ENCODE measurements at places on chromosomes 4 and X.
A peak's percentile ranks its signal among the peaks of the same experiment; 100 is the strongest.

GRCh38 chr4:44725166-44725565 is 1.2 kb downstream of the GNPDA2 start:
- no peak for DNase-seq

DNA sequence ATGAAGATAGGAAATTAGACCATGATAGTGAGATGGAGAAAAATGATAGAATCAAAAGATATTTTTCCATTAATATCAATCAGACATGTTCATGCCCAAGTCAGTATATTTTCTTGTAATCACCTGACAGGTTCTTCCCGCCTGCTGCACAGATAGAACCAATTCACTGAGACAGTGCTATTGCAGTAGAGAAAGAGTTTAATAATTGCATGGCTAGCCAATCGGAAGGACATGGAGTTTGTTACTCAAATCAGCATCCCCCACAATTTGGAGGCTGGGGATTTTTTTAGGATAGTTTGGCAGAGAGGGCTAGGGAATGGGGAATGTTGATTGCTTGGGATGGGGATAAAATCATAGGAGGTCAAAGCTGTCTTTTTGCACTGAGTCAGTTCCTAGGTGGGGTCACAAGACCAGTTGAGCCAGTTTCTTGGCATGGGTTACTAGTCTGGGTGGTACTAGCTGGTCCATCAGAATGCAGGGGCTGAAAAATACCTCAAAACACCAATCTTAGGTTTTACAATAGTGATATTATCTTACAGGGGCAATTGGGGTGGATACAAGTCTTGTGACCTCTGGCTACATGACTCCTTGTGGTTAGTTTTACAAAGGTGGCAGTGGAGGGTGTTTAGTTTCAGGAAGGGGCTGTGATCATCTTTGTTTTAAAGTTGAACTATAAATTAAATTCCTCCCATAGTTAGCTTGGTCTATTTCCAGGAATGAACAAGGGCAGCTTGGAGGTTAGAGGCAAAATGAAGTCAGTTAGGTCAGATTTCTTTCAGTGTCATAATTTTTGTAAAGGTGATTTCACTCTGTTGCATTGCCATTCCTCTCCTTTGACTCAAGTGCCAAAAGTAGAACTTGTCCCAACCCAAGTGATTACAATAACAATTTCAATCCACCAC is 100.3 kb upstream of the PDE5A start:
- DNase-seq, result no peak

DNA sequence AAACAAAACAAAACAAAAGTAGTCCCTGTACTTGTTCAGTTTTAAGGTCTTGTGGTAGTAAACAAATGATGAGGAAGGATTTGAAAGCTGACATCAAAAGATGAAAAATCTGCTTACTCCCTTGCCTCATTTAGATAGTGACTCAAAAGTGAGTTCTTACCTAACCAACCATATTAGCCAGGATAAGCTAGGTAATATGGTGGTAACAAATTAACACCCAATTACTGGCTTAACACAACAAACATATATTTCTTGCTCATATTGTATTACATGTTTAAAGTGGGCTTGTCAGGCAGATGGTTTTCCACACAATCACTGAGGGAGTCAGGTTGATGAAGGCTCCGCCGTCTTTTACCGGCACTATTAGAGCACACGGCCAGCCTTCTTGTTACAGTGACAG is 189.7 kb downstream of the PPARGC1A start:
- no peak for DNase-seq

GRCh38 chrX:15416133-15416993 is 32.1 kb upstream of the VEGFD start:
- no peak for DNase-seq

- no peak for DNase-seq
Observed at GRCh38 chrX:119194621-119195020, 41.5 kb upstream of the PGRMC1 start.

DNA sequence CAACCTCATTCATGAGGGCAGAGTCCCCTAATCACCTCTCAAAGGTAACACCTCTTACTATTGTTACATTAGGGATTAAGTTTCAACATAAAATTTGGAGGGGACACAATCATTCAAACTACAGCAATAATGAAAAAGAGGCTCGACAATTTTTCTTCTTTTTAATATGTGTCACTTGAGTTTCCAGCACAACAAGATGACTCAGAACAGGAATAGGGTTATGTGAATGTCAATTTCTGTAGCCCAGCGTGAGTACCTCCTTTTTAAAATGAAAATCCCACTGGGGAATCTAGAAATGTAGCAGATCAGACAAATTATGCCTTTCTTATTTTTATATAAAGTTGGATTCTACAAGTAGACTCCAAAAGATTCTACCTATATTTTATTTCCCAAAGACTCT is 83.7 kb downstream of the ZNF330 start:
- DNase-seq, result no peak

DNA sequence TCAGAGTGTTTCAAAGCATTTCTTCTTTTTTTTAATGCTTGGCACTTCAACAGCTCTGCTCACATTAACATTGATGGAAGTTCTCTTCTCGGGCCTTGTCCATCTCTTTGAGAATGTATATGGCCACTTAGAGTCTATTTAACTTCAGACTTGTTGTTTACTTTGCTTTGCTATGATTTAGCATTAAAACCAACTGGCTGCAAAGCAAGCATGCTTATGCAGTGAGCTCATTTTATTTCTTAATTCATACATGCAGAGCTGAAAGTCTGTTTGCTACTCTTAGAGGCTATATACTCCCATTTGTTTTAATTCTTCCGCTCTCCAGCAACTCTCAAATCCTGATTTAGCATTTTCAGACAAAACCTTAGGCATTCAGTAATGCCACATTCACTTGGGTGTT is 107.6 kb upstream of the PACRGL start:
- no peak for DNase-seq

DNA sequence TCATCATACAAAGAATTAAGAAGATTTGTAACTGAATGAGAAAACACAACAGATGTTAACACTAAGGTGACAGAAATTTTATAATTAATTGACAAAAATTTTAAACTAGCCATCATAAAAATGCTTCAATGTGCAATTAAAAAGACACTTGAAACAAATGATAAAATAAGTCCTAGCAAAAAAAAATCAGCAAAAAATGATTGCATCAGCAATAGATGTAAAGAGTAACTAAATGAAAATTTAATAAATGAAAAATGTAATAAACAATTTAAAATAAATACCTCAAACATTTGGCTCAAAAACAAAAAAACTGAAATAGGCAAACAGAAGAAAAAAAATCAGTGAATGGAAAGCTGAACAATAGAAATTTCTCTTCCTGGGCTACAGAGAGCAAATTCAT is 380.7 kb upstream of the GALNTL6 start:
- DNase-seq, result no peak

DNA sequence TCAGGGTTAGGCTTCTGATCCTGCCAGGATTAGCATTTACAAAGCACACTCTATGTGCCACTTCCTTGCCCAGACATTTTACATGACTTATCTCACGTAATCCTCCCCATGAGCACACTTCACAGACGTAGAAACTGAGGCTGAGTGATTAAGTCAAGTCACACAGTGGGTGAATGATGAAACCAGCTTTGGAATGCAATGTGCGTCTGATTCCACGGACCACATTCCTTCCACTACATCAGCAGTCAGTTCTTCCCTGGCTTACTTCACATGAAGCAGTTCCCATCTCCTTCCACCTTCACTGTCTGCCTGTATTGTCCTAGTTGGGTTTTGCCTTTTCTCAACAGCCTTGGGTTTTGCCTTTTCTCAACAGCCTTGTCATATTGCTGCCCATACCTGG is 134.3 kb upstream of the PPARGC1A start:
- DNase-seq, result no peak

DNA sequence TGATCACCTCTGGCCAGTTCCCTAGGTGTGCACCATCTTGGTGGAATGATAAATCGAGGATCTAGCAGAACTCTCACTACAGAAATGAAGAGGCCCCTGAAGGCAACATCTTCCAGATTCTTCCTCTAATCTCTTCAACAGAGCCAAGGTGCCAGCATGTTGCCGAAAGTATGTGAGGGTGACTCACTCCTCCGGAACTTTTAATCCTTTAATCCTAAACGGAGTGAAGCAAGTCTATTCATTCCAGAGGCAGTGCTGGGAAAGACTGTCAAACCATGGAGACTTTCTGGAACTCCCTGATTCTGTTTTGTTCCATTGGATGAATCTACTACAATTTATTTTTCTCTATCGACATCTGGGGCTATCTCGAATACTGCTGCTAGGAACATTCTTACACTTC is 68.7 kb downstream of the SUPT20HL2 start:
- DNase-seq, result peak; percentile 73

GRCh38 chr4:68324519-68325262 is 25.2 kb downstream of the YTHDC1 start:
- no peak for DNase-seq

DNA sequence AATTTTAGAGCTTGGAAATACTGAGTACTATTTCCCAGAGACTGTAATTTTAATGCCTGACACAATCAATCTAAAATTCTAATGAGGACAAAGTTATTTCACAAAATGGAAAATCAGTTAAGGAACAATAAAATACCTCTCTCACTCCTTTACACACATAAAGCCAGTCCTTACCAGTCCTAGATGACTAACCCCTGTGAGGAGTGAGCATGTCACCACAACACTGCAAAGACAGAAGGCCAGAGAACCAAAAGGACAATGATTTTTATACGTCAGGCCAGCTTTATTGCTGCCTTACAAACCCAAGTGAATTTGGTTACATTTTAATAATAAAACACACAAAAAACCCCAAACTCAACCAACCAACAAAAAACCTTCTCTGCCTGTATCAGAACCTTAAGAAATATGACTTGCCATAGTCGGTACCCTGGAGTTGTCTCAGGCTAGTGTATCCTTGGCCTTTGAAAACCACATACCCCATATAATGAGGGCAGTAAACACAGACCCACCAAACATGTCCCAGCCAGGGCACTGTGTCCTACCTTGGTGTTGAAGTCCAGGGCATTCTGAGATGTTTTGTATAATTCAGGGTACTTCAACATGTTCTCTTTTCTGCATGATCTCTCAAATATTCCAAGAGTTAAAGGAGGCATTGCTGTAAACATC is 57.6 kb downstream of the SHISA3 start:
- DNase-seq, result no peak

GRCh38 chr4:5689065-5689464 is 19.3 kb downstream of the EVC2 start:
- no peak for DNase-seq

DNA sequence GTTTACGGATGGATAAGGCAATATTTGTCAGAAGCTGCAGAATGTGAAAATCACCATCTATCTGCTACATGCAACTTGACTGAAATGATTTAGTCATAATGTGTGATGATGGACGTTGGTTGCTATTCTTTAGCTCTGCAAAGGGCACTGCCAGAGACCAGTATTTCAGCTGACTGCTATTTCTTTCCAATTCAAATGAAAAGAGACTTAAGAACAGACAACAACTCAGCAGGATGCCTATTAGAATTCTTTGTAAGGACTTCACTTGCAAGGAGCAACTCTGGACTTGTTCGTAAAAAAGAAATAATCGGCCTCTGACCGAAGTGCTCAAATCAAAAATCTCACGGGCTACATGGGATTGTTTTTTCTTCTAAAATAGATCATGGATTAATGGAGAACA is 262.7 kb downstream of the DHX15 start:
- no peak for DNase-seq

DNA sequence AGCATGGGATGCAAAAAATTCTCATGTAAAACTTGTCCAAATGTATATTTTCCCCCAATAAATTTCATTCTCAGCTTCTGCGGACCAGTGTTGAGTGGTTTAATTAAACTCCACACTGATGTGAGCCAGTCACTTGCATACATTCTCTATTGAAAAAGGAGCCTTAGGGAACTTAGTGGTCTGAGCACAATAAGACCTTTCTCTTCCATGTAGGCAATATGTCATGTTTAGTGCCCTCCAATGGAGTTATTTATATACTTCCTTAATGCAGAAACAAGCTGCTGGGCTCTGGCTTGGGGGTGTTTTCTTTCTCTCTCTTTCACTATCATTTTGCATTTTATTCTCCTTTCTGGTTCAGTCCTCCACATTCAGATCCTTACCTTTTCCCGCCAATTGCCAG is 196.9 kb downstream of the ANAPC10 start:
- DNase-seq, result no peak

GRCh38 chr4:158130204-158130603 is 42.6 kb downstream of the GASK1B start:
- DNase-seq, result no peak

DNA sequence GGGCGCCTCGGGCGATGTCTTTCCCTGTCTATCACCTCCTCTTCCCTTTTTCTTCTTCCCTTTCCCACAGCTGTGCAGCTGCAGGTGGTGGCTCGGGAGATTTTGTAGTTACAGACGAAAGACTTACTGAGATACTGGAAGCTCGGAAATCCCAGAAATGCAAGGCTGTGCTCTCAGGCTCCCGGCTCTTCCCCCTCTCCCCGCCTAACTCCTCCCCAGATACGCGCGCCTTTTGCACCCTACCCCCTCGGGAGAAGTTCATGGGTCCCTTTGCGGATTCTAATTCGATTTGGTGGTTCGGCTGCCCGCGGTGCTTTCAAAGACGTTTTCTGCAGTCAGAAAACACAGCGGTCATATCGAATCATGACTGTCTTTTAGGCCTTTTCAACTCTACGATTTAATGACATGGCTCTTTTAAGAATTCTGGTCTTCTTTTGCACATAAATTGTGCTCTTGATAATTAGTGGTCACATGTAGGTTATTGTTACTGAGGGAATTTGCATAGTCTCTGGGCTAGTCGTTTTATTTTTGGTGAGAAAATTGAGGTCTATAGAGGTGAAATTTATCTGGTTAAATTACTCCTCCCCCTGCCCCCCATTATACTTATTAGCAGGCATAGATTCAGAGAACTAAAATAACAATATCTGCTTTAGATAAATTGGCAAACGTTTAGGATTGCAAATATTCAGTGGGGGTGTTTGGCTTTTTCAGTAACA is 1.6 kb downstream of the SEPTIN11 start:
- DNase-seq, result peak; percentile 55

DNA sequence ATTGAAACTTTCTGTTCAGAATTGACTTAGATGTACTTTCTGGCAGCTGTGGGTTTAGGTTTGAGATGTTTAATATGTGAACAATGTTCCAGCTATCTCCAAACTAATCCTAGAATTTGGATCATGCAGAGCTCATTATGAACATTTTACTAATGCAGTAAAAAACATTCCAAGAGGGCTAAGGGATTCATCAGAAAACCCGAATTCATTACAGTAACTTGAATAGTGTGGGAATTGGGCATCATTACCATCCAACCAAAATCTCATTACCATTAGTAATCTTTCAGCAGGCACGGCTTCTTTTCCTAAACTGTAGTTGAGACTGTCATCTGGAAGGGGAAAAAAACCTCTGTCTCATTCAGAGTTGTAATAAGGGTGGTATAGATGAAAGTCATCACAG is 91.0 kb downstream of the LIMCH1 start:
- no peak for DNase-seq

DNA sequence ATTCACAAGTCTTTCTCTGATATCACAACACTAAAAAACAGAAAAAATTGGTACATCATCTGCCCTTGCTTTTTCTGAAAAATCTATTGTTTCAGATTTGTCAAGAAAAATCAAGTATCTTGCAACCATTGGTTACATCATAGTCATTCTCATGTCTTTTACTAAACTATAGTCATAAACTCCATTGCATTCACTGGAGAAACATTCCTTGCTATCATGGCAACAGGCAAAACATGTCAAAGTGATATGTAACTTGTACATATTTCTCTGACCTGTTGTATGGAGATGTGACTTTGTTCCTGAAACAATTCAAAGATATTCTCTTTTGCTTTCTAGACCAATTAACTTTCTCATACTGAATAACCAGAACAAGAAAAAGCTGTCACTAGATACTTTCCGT is 121.9 kb upstream of the ANK2 start:
- DNase-seq, result no peak
